ENCODE measurements at places on chromosomes 1 and 21. TPM values are rescaled to one million over a fixed set of nuclear protein-coding genes. Genes with fewer than 3 reads are reported as not detected.

Gene DEPDC1
- 1.9 TPM for polyA plus RNA-seq

Gene IFI44L
- 30.9 TPM for polyA plus RNA-seq

Gene OR6K3
- polyA plus RNA-seq: not detected

Gene HSF2BP
- polyA plus RNA-seq: 0.71 TPM

Gene JUN
- 74.3 TPM for polyA plus RNA-seq

GRCh38 chr1:200150721-200151120 is 123.2 kb downstream of the NR5A2 start:
- no peak for DNase-seq

DNA sequence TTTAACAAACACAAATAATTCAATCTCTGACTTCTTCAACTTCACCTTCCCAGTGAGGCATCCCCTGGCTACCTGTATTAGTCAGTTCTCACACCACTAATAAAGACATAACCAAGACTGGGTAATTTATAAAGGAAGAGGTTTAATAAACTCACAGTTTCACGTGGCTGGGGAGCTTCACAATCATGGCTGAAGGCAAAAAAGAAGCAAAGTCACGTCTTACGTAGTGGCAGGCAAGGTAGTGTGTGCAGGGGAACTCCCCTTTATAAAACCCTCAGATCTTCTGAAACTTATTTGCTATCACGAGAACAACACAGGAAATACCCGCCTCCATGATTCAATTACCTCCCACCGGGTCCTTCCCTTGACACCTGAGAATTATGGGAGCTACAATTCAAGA is 478.5 kb downstream of the ADGRL2 start:
- DNase-seq: no peak

DNA sequence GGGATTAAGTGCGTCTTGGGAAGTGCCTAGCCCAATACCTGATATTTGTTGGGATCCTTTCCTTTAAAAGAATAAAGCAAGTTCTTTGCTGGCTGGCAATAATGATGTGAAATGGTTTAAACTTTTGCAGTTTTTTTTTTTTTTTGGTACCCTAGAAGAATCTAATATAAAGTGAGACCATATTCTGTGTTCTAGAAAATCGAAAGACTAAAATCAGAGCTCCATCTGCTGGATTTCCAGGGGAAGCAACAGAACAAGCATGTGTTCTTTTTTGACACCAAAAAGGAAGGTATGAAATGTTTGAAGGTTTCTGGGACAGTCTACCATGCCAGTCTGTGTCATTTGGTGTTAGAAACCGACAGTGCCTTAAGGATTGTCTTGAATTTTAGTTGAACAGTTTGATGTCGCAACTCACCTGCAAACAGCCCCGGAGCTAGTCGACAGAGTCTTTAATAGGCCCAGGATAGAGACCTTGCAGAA is 6.4 kb downstream of the UTP11 start:
- no peak for DNase-seq

GRCh38 chr1:30685796-30686165 is 37.6 kb downstream of the MATN1 start:
- no peak for DNase-seq

DNA sequence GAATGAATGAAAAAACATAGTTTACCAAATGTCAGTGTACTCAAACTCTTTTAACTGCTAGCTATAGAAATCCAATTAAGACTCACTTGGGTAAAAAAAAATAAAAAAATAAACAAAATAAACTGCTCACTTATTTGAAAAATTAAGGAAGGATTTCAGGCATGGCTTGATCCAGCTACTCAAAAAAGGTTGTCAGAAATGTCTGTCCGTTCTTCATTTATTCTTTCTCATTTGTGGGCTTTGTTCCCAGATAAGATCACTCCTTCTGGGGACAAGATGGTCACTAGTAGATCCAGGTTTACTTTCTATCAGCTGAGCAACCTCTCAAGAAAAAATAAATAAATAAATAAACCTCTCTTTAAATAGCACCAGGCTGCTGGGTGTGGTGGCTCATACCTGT is 26.1 kb upstream of the PAXBP1 start:
- DNase-seq: no peak

DNA sequence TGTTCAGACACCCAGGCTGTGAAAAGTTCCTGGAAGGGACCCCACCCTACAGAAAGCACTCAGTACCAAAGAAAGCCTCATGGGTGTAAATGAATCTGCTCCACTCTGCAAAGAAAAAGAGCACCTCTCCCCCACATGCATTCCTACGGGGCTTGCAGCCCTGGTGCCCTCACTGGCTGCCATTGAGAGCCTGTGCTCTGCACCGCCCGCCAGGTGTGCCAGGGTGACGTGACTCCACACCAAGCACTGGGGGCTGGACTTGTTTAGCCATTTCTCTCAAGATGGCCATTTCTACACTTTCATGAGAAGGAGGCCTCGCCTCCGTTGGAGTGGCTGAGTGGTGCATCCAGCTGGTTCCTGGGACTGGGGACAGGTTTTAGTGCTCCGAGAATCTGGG is 380.5 kb upstream of the VAMP3 start:
- no peak for DNase-seq

DNA sequence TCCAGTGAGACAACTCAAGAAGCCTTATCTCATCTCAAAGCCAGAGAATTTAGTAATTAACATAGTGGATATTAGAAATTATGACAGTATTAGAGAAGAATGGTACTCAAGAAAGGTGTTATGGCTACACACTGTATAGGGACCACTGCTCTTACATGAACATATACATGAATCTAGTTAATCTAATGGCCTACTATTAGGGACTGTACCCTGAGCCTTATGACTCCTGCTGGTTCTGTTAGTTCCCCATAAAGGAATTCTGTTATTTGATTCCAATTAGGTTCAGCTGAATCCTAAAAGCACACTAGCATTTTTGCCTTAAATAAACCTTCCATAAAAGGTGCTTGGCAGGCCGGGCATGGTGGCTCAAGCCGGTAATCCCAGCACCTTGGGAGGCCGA is 39.7 kb downstream of the EGLN1 start:
- no peak for DNase-seq

DNA sequence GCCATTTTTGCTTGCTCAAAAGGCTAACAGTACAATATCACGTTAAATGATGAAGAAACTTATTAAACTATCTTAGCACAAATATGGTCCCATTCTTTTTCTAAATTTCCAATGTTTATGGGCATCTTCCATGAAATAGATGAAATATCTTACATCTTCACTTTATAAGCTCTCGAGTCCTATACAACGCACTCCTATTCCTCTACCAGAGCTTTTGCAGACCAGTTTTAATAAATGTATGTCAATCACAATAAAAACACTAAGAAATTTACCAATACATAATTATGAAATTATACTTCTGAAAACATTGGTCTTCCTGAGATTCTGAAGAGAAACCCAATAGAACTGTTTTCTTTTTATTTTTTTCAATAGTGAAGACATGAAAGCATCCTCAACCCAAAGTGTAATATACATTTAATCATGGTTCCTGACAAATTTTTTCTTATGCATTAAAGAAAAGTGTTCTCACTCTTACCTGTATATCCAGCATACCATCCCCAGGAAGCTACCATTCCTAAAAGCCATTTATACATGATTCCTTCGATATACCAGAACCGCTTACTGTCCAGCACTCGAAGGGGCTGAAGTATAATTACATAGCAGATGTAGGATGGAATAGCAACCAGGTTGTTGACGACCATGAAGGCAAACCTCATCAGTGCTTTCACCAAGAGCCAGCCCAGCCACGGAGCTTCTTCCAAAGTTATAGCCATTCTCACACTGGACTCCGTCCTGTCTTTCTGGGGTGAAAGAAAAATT is 1.8 kb downstream of the LPGAT1 start:
- no peak for DNase-seq

GRCh38 chr1:29639156-29639736 is 402.9 kb downstream of the PTPRU start:
- no peak for DNase-seq

DNA sequence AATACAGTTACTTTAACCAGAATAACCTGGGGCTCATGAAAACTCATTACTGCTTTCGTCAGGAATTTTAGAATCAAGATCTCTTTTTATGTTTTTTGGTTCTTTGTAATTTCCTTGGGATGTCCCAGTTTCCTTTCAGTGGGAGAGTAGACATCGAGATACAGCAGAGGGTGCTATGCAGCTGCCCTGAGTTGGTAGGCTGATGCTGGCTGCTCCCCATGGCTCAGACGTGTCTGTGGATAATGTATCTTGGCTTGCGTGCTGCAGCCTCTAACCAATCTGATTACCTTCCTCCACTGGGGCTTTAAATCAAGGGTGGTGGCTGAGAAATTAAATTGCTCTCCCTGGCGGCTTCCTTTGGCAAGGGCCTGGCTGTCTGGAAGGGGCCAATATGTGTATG is 253.7 kb downstream of the CACNA1E start:
- DNase-seq: no peak

DNA sequence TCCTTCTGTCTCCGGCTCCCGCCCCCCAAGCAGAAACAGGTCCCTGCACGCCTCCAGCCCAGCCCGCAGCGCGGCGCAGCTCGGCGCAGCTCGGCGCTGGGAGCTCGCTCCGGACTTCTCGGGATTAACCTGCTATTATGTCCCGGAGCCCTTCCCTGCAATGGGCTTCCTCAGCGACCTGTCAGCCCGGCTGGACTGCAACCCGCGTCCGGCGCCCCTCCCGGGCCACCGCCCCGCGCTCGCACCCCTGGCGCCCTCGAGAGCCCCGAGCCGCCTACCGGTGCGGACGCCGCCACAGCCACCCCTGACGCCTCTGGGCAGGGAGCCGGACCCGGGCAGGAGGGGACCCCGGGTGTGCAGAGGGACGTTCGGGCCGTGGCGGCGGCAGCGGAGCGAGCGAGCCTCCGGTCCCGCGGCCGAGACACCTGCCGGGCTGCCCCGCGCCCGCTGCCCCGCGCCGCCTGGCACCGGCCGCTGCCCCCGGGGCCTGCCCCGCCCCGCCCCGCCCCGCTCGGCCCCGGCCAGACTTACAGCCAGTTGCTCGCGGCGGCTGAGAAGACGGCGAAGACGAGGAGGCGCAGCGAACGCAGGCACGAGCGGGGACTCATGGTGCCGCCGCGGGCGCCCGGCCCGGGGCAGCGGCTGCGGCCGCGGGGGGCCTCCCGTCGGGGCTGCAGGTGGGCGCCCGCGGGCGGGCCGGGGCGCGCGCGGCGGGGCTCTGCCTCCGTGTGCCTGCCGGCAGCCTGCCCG is 407 bp downstream of the WNT4 start:
- no peak for DNase-seq

- no peak for DNase-seq
These were observed 258.6 kb upstream of the TMEM51 start for GRCh38 chr1:14894811-14895560.

DNA sequence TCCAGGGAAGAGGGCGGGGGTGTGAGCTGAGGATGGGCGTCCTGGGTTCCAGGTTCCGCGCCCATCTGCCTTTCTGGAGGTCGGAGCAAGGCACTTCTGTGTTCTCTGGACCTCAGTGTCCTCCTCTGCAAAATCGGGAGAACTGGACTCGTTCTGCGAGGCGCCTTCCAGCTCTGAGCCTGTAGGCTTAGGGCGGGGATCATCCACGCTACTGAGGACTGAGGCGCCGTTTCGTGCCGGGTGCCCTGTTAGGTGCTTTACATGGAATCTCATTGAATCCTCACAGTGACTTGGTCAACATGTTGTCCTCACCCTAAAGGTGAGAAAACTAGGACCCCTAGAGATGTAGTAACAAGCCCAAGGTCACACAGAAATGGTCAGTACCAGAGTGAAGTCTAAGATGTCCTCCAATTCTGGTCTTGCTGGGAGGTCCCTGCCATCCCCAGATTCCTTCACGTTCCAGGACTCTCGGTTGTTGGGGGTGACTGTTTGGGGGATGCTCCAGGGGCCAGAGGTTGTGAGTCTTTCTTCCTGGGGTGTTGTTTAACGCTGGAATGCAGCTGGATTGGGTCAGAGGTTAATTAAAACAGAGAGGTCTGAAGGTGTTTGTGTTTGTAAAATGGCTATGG is 677 bp downstream of the PRKAA2 start:
- DNase-seq: no peak

DNA sequence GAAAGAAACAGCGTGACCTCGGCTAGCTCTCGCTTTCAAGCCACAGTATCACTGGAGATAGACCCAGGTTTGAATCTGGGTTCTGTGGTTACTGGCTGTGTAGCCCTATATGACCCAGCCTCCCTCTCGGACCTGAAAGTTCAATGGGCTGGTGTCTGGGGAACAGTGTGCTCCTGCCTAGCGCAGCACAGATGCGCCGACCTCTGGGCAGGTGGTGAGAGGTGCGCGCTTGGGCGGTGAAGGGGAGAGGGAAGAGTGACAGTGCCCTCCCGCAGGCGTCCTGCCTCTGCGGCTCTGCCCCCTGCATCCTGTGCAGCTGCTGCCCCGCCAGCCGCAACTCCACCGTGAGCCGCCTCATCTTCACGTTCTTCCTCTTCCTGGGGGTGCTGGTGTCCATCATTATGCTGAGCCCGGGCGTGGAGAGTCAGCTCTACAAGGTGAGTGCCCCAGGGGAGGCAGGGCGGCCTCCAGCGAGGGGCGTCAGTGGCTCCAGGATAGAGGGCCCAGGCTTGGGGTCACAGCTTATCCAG is 10.5 kb downstream of the SERINC2 start:
- DNase-seq: peak; percentile 44

GRCh38 chr1:16498573-16499413 is 15.3 kb downstream of the RNU1-1 start:
- peak; percentile 79 for DNase-seq

DNA sequence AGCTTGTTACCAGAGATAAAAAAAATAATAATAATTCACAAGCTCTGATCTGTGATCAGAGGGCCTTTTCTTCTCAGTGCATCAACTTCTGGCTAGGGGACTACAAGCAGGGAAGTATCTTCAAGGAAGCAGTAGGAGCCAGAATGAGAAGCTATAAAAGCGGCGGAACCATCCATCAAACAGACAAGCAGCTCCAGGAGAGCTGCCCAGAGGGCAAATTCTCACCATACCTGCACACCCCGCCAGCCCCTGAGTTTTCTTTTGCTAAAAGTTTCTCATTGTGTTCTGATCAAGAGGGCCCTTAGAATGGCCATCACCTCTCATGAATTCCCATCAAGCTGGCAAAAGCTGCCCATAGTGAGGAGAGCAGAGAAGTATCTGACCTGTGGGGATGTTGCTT is 99.4 kb downstream of the SMYD2 start:
- DNase-seq: no peak

DNA sequence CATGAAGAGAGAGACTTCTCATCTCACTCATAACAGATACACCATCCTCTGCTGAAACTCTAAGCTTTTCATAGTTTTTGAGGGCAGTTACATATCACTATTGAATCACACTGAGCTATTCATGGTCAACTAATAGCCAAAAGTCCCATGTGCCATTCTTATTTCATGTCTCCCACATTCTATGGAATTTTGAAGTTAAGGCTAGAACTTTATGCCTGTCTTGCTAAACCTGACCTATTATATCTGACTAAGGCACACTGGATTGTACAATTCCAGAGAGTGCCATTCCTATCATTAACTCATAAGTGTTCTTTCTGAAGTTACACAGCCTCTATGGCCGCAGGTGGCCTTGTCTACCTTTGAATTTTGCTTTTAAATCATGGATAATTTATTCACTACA is 254.3 kb downstream of the PTPRC start:
- DNase-seq: no peak

- no peak for DNase-seq
These were observed 4.4 kb downstream of the TACSTD2 start for GRCh38 chr1:58572690-58573089.

GRCh38 chr1:97314685-97315084 is 593.1 kb downstream of the PTBP2 start:
- no peak for DNase-seq

- DNase-seq: no peak
These were observed 305.0 kb downstream of the ST6GALNAC3 start for GRCh38 chr1:76379506-76379905.
